ENCODE measurements at places on chromosomes 12 and 14. TPM values are rescaled to one million over a fixed set of nuclear protein-coding genes. Genes with fewer than 3 reads are reported as not detected.

- H3K4me1 ChIP-seq: no peaks in the 10 kb centered on the region
- H3K4me3 ChIP-seq: no peak overlapping the region
- H3K27ac ChIP-seq: no peak overlapping the region
- H3K27me3 ChIP-seq: no peaks in the 10 kb centered on the region
These were observed 177.0 kb upstream of the CNTN1 start for GRCh38 chr12:40515041-40515816.

The BICDL1 gene
- total RNA-seq: 22.2 TPM

GRCh38 chr14:68284834-68285233 lies 465.3 kb downstream of the RAD51B start:
- no peak overlapping the region for H3K4me3 ChIP-seq
- no peaks in the 10 kb centered on the region for H3K4me1 ChIP-seq
- no peak overlapping the region for H3K27ac ChIP-seq
- no peaks in the 10 kb centered on the region for H3K27me3 ChIP-seq

DNA sequence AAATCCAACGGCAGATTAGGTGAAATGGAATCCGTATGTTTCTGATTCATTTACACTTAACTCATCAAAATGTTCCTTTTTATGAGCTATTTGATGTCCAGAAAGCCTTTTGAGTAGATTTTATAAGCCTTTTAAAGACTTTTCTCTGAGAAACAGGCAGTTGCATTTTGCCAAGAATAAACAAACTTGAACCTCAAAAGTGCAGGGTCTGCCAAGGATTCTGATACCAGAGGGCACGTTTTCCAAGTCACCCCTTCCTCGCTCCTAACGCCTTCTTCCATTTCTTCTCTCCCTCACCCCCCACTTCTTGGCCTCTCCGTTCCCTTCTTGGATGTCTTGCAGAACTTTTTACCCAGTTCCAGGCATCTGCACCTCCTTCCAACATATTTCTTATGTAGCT lies 200.6 kb upstream of the TBX3 start:
- no peak overlapping the region for H3K27ac ChIP-seq
- H3K27me3 ChIP-seq: no peaks in the 10 kb centered on the region
- H3K36me3 ChIP-seq: no peaks in the 10 kb centered on the region

The SIX6 gene
- total RNA-seq: not detected
